ENCODE measurements at places on chromosomes 4 and X. TPM values are rescaled to one million over a fixed set of nuclear protein-coding genes. Genes with fewer than 3 reads are reported as not detected.

DNA sequence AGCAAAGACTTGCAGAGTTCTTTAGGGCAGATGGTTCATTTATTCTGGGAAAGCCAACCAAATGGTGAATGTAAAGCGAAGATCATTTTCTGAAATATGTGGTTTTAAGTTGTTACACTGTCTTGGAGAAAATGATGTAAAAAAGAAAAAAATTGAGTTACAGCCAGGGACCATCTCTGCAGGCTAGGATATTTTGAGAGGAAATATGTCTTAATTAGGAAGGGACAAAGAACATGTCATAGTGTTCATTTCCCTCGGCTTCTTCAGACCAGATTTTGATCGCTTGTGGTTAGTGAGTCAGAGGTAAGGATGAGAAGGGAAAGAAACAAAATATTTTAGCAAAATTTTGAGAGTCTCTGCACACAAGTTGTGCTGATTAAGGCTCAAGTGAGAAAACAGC lies 59.0 kb upstream of the C1QTNF7 start:
- no peaks in the 10 kb centered on the region for H3K36me3 ChIP-seq
- no peak overlapping the region for H3K4me3 ChIP-seq
- H3K27me3 ChIP-seq: no peaks in the 10 kb centered on the region
- no peaks in the 10 kb centered on the region for H3K4me1 ChIP-seq
- no peak overlapping the region for H3K27ac ChIP-seq

GRCh38 chr4:81704461-81704860 lies 232.8 kb upstream of the RASGEF1B start:
- no peaks in the 10 kb centered on the region for H3K36me3 ChIP-seq
- H3K4me3 ChIP-seq: no peak overlapping the region
- no peak for DNase-seq
- H3K4me1 ChIP-seq: no peaks in the 10 kb centered on the region
- no peaks in the 10 kb centered on the region for H3K27me3 ChIP-seq

- no peaks in the 10 kb centered on the region for H3K27me3 ChIP-seq
- no peak within 1 kb of the TSS for H3K27ac ChIP-seq
- H3K36me3 ChIP-seq: no peaks in the 10 kb centered on the region
- H3K4me1 ChIP-seq: peaks cover 6% of the 10 kb centered on the region
Measured at GRCh38 chrX:54920610-54921426, at the start of gene TRO. Gene TRO, plus strand, starts transcription at chrX:54920824. Its CDS starts 1,423 bp downstream, at chrX:54922247.

DNA sequence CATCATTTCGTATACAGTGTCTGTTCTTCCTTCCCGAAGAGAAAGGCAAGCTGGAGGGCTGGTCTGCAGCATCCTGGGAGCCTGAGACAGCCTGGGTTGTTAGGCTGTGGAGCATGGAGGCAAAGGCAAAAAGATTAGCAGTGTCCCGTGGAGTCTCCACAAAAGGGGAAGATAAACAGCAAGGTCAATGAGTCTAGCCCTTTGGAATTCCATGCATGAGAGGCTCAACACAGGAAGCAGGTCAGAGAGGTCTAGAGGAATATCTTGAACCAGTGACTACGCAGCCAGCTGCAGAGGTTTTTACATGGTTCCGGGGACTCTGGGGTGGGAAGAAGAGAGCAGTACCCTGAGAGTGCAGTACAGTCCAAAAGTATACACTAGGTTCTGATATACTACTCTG lies 12.2 kb upstream of the MCF2 start:
- no peaks in the 10 kb centered on the region for H3K36me3 ChIP-seq

GRCh38 chrX:120456973-120457372 lies 12.1 kb downstream of the LAMP2 start:
- peak overlapping the region; percentile 69 for H3K27ac ChIP-seq
- H3K4me1 ChIP-seq: peaks cover 35% of the 10 kb centered on the region
- no peak for DNase-seq
- H3K4me3 ChIP-seq: no peak overlapping the region

DNA sequence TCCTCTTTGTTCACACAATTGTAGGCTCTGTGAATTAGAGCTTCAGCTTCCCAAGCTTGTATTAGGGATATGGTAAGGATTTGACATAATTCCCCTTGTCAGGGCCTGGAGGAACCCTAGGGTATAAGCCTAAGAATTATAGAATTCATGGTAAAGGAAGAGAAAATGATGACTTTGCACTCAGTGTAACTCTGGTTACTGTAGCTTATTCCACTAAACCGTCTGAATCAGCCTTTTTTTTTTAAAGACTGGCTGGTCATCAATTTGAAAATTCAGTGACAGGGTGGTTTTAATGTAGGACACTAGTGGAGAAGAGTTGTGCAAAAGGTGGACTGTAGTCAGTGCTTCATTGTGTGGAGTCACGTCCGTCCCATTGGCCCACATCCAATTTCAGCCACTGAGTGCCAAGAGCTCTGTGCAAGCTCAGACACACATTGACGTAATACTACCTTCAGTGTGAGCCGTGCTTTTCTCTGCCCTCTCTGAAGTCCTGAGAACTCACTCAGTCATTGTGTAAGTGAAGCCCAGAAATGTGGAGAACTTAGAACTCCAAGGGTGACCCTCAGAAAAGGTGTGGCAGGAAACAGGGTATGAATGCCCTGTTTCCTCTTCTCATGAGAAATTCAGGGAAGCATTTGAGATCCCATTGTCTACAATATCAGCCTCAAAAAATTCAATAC lies 449.8 kb downstream of the C4orf33 start:
- no peaks in the 10 kb centered on the region for H3K4me1 ChIP-seq
- no peak overlapping the region for H3K4me3 ChIP-seq
- H3K27ac ChIP-seq: no peak overlapping the region
- no peak for DNase-seq

DNA sequence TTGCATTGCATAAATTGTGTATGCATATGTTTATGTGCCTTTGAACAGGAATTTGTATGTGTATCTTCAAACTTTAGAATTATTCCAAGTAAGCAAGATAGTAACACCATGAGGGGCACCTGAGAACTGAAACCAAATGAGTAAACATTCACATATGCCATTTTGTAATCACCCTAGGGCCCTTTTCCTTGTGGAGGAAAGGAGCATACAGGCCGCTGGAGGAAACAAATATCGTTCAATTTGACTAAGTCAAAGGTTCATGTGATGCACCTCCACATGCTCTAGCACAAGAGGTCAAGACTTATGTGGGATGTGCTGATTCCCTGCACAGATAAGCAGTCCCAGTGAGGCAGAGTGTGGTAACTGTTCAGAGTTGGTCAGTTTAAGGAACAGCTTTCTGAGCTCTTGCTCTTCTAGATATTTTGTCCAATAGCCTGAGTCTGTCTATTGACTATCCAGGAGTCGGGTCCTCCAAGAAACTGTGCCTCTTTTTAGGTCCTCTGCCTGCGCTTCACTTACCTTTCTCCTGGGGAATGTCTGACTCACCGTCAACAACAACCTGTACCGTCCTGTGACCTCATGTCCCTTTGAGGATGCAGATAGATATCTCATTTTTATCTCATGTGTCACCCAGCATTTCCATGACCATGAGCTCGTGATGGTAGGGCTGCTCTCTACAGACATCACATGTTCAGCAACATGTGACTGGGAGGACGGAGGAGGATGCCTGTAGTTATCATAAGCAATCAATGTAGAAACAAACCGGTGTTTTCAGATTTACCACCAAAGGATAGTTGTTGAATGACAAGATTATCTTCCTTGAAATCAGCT lies 196.9 kb downstream of the NWD2 start:
- H3K4me1 ChIP-seq: peaks cover 17% of the 10 kb centered on the region
- H3K27me3 ChIP-seq: no peaks in the 10 kb centered on the region
- DNase-seq: no peak
- no peaks in the 10 kb centered on the region for H3K36me3 ChIP-seq
- no peak overlapping the region for H3K27ac ChIP-seq

GRCh38 chr4:94803181-94803580 lies 45.4 kb downstream of the BMPR1B start:
- no peaks in the 10 kb centered on the region for H3K4me1 ChIP-seq
- H3K4me3 ChIP-seq: no peak overlapping the region
- no peaks in the 10 kb centered on the region for H3K27me3 ChIP-seq
- H3K36me3 ChIP-seq: no peaks in the 10 kb centered on the region

DNA sequence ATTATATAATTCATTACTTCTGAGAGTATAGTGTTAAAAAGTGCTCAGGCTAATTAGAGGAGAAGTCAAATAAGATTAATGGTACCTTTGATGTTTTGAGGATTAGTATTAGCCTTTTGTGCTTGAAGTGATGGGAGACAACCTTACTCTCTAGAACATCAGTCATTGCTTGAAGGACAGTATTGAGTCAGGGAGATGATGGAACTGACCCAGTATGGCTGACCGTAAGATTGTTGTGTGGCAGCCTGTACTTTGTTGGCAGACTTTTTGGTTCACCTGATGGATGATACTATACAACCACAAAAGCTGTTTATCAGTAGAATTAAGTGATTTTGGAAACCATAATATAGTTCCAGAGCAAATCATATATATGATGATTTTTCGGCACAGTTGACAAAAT lies 9.9 kb downstream of the OGT start:
- no peaks in the 10 kb centered on the region for H3K27me3 ChIP-seq
- H3K4me1 ChIP-seq: peaks cover 34% of the 10 kb centered on the region

- DNase-seq: no peak
- peaks cover 25% of the 10 kb centered on the region for H3K27me3 ChIP-seq
- H3K4me1 ChIP-seq: peaks cover 38% of the 10 kb centered on the region
- H3K36me3 ChIP-seq: no peaks in the 10 kb centered on the region
Measured at GRCh38 chr4:8269535-8270417, at the start of gene HTRA3. Gene HTRA3, plus strand, starts transcription at chr4:8269754. Its CDS starts 215 bp downstream, at chr4:8269969.

GAGE12E gene
- total RNA-seq: not detected

RAB9B gene
- total RNA-seq: 2.1 TPM

TSPAN5 gene
- 17.3 TPM for total RNA-seq

H2BW1 gene
- total RNA-seq: not detected

FAM9B gene
- total RNA-seq: not detected
